ENCODE measurements at places on chromosomes 4 and X.

DNA sequence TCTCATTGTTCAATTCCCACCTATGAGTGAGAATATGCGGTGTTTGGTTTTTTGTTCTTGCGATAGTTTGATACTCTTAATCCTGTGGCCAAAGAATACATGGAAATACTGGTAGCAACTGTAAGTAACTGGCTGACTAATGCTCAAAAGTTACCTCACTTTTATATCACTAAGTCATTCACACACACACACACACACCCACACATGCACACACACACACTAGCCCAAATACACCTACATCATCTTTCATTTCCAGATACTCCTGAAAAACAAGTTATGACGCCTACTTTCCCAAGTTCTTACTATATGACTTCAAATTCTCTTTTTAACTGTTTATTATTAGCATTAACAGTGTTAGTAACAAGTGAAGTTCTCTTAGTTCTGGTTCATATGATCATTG is 101.3 kb downstream of the DCHS2 start:
- no peak for DNase-seq

DNA sequence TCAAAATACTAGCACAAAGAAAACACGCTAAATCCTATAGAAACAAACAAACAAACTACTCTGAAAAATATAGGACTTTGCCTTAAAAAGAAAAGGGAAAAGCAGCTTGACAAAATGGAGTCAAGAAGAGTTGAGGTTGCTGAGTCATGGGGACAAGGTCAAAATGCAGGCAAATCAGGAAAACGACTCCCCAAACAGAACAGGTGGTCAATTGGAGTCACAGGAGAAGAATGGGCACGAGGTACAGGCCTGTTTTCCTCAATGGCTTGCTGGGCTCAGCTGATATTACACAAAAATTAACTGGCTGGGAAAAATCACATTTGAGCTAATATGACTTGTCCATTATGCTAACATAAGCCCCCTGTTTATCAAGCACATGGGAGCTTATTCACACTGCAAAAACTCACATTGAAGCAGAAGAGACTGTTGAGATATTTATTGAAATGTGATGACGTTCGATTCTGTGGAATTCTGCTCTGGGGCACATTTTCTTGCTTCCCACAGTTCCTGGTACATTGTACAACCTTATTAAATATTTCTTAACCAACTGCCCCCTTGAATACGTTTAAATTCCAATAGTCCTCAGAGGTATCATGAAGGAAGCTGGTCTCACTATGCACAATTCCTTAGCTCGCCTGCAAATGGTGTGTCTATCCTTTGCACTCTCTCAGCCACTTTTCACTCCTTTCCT is 1622.1 kb downstream of the STIM2 start:
- DNase-seq: no peak

GRCh38 chr4:31241504-31242106 is 521.4 kb downstream of the PCDH7 start:
- DNase-seq: no peak

DNA sequence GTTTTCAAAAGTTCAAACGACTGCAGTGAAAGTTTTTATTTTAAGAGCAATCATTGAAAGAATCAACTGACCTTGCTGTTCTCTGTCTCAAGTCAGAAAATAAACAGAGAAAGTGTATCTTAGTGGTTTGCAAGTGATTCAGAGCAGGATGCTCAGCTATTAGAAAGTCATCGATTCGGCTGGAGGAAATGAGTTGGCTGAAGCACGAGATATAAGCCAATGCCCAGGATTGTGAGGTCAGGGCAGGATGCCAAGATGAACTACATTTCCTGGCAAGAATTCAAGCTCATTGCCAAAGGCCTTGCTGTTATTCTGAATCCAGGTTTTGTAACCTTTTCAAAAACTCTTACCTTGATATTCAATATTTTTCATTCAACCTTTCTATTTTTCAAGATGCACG is 541.4 kb upstream of the BOD1L1 start:
- peak; percentile 81 for DNase-seq

- DNase-seq: peak; percentile 27
These were observed 47.7 kb downstream of the SPRY1 start for GRCh38 chr4:123444290-123444731.

DNA sequence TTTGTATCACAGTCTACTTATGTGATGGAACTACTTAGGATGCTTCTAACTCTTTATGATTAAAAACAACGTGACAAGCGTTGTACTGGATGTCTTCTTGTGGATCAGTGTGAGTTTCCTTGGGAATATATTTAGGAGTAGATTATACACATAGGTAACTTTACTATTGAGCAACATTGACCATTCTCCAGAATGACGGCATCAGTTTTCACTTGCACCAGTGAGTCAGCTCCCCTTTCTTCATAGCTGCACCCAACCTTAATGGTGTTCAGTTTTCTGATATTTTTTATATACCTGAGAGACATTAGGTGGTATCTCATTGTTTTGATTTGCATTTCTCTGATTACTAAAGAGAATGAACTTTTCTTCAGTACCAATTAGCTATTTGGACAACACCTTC is 343.9 kb downstream of the ADGRL3 start:
- no peak for DNase-seq

DNA sequence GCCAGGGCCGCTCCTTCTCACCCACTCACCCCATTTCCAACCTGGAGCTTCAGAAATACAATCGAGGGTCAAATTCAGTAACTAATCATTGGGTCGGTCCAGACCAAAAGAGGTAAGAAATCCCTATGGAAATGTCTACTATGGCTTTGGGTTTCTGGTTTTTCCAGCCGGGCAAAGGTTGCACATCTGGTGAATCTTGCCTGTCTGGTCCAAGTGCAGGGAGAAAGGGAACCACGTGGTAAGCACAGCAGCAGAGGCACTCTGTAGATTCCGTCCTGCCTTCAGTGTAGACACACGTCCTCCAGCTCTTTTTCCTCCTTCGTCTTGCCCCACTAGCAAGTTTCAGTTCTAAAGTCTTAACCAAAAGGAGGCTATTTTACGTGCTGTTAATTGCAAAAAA is 218.0 kb upstream of the JADE1 start:
- DNase-seq: no peak

GRCh38 chr4:116361790-116362189 is 723.6 kb downstream of the TRAM1L1 start:
- no peak for DNase-seq

- DNase-seq: no peak
These were observed 136.6 kb downstream of the NEXMIF start for GRCh38 chrX:74788545-74789086.

GRCh38 chr4:165326831-165327210 is 648 bp upstream of the MSMO1 start:
- DNase-seq: no peak

GRCh38 chr4:93810340-93810992 is 18.1 kb upstream of the ATOH1 start:
- DNase-seq: no peak

- peak; percentile 46 for DNase-seq
These were observed 2387.7 kb upstream of the TENM3 start for GRCh38 chr4:179855469-179855868.

DNA sequence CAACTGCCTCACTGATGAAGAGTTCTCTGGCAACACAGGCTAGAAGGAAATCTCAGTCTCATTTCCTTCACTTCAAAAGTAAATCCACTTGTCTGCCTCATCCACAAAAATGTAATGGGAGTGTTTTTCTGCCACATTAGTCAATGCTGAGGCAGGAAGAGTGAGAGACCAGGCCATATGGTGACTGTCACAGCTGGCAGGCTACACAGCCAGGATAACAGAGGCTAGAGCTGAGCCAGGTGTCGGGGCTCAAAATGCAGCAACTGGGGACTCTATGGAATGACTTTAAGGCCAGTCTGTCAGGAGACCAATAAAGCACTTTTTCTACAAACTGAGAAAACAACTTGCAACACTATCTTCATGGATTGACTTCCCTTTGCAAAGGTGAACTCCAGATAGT is 204.2 kb downstream of the GPC3 start:
- DNase-seq: no peak

- peak; percentile 2 for DNase-seq
These were observed 15.5 kb upstream of the PDZD4 start for GRCh38 chrX:153845842-153846241.

DNA sequence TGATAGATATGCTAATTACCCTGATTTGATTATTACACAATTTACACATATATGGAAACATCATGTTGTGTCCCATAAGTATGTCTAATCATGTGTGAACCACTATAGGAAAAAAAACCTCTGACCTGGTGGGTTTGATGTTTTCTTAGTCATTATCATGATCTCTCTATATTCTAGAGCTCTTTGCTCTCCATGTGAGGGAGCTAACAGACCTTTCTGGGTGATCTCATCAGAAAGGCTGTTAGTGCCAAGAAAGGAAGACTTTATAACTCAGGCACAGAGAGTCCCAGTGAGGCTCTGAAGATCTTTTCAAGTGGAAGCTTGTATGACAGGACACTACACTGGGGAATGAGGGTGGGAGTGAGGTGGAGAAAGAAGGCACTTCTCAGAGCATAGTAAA is 527.7 kb upstream of the MAGEB2 start:
- DNase-seq: peak; percentile 65

DNA sequence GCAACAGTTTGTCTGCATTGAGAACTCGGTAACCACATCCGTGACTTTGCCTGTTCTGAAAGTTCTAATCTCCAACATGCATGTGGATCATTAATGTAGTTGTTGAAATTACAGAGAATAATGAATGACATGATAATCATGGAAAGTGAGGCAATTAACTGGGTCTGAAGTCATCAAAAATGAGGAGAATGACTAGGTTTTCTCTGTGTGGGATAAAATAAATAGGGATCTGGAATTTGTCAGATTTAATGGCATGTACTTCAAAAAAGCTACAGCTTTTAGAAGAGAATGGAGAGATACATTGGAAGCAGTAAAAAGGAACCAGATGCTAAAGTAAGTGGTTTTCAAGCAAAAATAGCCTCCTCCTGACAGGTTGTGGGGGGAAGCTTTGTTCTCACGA is 59.3 kb downstream of the AFM start:
- peak; percentile 6 for DNase-seq

GRCh38 chr4:156195914-156196313 is 242.2 kb upstream of the CTSO start:
- no peak for DNase-seq

DNA sequence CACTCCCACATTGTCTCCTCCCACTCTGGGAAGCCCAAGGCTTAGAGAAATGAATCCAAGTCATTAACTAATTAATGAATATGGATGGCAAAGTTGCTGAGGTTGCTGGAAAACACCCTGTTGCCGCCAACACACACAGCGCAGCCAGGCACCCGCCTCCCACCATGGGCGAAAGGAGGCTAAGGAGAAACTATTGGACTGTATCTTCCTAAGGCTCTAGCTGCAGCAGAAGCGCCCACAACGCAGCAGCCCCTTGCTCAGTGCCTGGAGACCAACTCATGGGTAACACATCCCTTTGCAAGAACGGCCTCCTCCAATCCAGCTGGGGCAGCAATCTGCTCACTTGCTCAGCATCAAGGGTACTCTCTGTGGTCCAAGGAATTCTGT is 34.2 kb downstream of the TSC22D3 start:
- DNase-seq: no peak

- no peak for DNase-seq
These were observed 882.9 kb downstream of the FSTL5 start for GRCh38 chr4:161280929-161281328.

- DNase-seq: no peak
These were observed 29.1 kb downstream of the NPY2R start for GRCh38 chr4:155237567-155237966.

DNA sequence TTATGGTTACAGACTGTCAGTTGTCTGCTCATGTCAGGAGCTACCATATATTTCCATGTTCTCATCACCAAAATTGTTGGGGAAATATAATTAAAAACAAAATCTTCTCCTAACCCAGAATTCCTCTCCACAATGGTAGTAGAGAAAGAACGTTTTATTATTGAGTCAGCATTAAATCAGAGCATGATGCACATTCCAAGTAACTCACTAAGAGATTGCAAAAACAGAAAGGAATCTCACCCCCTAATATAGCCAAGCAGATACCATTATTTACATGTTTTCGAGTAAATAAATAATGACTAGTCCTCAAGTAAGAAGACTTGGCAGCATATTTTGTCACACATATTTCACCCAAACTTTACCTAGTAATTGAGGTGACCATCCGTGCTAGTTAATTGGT is 36.2 kb upstream of the ARHGEF6 start:
- peak; percentile 37 for DNase-seq

DNA sequence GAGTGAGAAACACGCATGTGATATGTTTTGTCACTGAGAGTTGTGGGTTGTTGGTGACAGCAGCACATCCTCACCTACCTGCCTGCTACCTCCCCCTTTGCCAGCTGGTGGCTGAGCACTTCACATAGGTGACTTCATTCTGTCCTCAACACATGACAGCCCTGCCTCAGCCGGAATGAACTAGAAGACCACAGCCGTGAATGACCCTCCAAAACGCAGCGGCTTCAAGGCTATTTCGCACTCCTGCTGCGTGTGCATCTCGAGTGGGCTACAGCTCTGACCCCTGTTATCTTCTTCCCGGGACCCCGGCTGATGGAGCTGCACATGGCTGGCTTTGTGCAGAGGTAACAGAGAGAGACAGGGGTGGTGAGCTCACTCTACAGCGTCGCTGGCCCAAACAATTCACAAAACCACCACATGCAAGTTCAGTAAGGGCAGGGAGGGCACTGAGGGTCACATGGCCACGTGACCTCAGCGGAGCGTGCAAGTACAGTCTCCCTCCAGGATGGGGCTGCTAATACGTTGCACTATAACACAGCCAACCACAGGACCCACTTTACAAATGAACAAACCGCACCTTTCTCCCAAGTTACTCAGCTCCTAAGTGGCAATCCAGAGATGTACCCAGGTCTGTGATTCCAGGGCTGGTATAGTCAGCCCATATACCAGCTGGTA is 6.3 kb upstream of the PPP2R2C start:
- DNase-seq: no peak

DNA sequence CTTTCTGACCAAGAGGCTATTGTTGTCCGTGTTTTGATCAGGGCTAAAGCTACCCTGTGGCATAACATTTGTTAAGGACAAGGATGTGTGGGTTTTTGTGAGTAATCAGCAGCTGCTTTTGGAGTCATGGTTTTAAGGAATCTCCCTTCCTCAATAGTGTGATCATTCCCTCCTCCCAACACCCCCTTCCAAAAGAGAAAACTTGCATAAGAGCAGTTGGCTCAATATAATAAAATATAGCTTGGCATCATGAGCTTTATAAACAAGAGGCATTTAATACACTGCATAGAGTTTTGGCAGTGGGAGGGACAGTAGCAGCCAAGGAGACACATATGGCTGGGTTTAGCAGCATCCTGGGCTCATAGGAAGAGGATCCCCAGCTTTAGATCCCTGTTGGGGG is 84.7 kb downstream of the NHS start:
- DNase-seq: peak; percentile 65

Data from fibroblast of upper back skin (primary cell).